ENCODE measurements at places on chromosomes 2 and 18.

- DNase-seq, result no peak
Measured at GRCh38 chr2:178106053-178106452, 6.2 kb upstream of the RBM45 start.

DNA sequence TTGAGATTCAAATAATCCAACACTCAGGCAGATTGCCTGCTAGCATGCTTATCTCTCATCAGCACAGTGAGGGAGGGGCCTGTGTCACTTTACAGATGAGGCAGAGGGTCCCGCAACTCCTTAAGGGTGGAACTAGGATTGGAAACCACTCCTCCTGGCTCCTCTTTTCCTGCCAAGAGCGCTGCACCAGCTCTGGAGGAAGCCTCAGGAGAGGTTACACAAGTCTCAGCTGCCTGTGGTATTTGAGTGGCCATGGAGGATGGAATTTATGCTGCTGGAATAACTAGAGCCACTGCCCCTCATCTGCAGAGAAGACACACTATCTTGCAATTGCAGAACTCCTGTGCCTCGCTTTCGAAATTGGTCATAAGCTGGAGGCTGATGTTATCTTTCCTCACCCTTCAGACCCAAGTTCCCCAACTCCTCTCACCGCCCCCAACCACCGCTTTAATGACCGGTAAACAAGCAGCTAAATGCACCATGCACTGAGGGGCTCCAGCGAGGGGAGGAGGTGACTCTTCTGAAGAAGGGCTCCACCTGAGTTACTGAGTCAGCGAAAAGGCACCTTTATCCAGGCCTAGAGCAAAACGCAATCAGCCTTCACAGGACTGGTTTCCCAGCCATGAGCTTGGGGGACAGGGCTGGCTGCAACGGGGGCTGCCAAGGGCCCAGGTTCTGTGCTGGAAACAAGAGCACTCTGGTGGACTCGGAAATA lies 245.8 kb downstream of the SOX11 start:
- DNase-seq, result no peak

DNA sequence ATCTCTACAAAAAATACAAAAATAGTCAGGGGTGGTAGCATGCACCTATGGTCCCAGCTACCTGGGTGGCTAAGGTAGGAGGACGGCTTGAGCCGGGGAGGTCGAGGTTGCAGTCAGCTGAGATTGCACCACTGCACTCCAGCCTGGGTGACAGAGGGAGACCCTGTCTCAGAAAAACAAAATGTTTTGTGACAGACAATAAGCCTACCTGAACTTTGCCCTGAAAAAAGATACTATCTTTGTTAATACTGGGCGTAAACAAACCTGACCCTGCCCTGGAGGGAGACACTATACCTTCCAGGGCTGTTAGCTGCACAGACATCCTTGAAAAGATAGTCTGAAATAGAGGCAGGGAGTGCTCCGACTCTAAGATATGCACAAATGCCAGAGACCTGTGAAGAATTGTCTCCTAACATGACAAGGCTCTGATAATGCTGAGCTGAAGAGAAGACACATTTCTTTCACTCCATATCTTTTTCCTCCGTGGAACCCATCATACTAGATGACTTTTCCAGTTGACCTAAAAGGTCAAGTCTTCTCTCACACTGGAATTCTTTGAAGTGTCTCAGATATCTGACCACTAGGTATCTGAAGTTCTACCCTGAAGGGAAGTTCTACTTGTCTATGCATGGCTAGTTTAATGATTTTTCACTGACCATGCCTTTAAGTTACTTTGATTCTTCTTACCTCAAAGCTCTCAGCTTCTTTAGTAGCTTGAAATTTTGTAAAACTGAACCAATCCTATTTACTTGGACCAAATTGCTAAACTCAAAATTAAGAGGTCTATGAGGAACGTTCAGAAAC lies 20.9 kb upstream of the HK2 start:
- no peak for DNase-seq

DNA sequence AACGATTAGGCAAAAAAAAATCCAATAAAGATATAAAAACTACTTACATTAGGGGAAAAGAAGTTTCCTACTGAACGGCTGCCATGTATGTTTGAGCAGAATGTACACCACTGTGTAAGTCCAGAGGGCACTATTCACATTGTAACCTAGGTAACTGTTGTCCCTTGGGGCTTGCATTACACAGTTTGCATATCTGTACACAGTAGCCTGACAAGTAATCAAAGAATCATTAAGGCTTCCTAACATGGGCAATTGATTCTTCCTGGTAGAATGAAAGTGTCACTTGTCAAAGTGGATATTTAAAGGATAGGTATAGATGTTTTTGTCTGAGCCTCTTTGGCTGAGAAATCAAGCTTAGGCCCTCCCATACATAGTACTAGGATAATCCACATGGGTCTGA lies 39.1 kb downstream of the PLEK start:
- no peak for DNase-seq

- DNase-seq, result no peak
Measured at GRCh38 chr18:39208190-39208589, 1642.6 kb upstream of the CELF4 start.

GRCh38 chr2:135803278-135803677 lies 33.7 kb downstream of the LCT start:
- no peak for DNase-seq

DNA sequence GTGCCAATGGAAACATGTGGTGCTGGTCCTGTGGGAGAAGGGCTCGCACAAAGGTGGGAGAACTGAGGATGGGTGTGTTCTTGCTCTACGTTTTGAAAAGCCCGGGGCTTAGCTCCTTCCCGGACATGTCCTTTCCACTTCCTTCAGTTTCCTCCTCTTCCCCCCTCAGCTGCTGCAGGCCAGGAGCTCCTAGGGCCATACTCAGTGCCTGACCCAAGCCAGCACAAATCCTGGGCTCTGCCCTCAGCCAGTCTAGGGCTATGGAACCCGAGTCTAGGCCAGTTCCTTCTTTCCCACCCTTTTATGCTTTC lies 1.4 kb upstream of the SIX2 start:
- DNase-seq, result no peak

DNA sequence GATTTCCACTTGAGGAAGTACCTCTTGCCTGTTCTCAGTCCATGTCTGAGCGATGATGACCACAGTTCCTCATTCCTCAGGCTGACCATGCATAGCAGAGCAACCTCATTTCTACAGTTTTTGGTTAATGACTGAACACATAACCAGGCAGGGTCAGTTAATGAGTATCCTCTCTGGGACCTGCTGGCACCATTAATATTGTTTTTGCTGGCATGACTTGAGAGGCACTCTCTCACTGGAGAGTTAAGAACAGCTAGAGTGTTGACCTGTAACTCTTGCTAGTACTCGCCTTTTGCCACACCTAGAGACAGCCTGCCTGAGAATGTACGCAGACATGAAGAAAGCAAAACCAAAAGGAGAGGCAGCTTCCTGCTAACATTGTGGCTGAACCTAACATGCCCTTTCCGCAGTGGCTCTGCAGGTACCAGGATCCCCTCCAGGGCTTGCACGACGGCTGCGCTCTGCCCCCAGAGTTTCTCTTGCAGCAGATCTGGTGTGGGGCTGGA lies 23.9 kb downstream of the PECR start:
- DNase-seq, result no peak

GRCh38 chr18:2368102-2368501 lies 203.2 kb downstream of the METTL4 start:
- no peak for DNase-seq

DNA sequence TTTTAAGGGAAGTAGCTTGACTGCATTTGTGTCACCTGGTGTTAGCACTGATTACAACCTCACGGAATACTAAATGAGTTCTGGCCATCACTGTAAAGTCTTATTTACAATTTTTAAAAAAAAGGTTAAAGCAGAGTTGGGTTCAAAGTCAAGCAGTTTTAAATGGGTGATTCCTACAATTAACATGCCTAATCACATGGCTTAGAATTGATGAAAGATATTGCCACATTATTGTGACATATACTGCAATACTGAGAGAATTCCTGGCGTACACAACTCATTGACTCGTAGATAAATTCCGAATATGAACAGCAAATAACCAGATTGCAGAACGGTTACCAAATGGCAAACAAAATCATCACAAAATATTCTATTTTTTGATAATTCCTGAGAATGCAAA lies 34.2 kb downstream of the ROCK2 start:
- no peak for DNase-seq

DNA sequence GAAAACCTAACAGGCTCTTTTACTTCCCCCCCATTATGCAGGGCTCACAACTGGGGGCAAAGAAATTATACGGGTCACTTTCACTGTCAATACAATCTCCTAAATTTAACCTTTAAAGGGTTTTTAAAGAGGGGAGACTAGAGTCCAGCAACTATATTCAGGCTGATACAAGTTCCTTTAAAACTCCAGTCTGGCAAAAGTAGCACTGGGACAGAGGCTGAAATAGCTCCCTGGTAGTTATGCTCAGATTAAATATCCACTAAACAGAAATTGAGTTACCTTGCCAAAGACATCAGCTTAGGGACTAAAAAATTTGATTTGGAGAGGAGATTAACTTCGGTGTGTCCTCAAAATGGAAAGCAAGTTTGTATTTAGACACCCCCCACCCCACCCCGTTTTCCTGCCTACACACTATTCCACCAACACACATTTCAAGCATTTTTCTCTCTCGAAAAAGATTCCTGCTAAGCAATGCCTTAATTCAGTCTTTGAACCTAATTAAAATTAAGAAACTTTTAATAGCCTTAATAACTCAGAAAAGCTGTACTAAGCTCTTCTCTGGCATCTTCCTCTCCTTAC lies 127.2 kb downstream of the OSBPL1A start:
- DNase-seq, result no peak

DNA sequence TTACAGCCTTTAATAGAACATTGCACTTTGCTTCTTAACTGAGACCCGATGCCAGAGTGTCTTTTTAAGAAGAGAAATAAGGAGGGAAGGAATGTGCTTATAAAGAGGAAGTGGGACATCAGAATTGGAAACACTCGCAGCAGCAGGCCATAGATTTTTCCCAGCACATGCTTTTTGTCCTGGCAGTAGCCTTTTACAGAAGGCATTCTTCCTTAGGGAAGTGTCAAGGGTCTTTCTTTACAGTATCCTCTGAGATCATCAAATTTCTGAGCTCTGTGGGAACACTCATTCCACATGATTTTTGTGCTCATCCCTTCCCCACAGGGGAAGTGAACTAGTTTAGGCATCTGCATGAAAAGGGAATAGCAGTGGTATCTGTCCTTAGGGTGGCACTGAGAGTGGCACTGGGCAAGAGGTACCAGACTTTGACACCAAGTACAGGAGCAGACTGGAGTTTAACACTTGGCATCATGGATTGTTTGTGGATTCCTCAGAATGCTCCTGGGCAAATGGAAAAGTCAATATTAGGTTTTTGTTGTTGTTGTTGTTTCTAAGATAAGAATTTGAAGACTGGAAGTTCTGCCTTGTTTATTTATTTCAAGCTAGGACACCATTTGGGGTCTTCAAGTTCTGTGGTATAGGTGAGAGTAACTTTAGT lies 4.1 kb downstream of the MYO1B start:
- no peak for DNase-seq

- DNase-seq, result no peak
Measured at GRCh38 chr2:45990131-45990530, 307.1 kb upstream of the EPAS1 start.

GRCh38 chr2:66553370-66553769 lies 118.4 kb downstream of the MEIS1 start:
- no peak for DNase-seq

- no peak for DNase-seq
Measured at GRCh38 chr2:165905854-165906253, 47.7 kb downstream of the TTC21B start.

- no peak for DNase-seq
Measured at GRCh38 chr18:59833785-59834184, 66.0 kb upstream of the PMAIP1 start.

DNA sequence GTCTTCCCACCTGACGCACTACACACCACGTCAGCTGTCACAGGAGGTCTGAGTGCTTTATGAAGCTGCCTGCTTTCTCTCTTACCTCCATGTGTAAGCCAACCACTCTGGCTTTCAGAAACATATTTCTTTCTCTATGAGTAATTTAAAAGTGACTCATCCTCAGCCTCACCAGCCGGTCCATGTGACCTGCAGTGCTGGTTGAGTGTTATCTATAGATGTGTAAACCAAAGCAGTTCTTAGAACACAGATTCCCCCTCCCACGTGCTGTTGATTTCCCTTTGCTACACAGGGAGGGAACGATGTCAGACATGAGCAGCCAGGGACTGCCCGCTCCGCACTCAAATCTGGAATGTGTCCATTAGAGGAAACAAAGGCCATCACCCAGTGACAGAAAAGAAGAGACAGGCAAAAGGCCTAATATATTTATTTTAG lies 157.8 kb downstream of the BCL2 start:
- DNase-seq, result no peak

DNA sequence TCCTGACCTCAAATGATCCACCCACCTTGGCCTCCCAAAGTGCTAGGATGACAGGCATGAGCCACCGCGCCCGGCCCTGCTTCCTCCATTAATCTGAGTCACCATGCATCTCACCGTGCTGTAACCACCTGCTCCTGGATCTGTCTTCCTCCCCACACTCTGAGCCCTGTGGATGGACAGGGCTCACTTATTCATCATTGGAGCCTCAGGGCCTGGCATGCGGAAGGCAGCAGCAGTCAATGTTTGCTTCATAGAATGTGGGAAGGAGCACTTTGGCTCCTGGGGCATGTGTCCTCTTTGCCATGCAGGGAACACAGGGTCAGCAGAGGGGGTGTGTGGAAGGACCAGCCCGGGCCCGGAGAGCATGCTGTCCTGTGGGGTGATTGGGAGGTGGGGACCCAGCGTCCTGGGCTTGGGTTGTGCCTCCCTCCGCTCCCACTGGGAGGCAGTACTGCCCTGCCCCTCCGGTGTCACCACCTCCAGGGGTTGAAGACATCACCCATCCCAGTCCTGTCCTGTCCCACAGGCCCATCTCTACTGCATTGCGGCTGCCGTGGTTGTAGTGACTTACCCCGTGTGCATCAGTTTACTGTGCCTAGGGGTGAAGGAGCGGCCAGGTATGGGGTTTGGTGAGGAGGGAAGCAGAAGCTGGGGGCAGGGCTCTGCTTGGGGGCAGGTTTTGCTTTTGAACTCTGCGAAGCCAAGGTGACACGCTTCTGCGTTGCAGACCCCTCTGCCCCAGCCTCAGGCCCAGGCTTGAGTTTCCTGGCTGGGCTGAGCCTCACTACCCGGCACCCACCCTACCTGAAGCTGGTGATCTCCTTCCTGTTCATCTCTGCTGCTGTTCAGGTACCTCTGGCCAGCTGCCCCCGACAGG lies 11.5 kb downstream of the MFSD2B start:
- DNase-seq, result no peak

DNA sequence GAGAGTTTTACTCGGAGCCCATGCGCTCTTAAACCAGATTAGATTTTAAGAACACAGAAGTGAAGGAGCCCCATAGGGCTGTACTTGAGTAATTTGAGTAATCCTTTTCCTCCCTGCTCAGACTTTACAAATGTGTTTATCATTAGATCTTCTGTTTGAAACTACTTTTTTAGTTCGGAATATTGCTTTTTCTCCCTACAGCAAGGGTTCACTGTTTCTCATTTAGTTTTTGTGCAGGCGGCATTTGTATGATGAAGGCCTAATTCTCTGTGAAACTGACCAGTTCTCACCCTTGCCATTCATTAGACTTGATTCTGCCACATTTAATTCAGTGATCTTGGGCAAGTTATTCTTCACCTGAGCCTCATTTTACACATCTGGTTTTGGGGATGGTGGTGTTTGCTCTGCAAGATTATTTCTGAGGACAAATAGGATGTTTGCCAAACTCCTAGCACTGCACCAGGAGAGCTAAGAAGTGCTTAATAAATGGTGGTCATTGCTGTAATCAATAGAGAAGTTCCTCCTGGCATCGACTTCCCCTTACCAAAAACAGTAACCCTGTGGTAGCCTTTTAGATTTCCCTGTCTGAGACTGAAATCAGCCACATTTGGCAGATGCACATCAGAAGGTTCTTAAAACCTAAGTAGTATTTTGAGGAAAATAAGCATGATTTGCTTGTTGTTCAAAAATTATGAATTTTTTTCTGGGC lies 2.2 kb downstream of the B3GNT2 start:
- DNase-seq, result no peak
